ENCODE measurements at places on chromosomes 6 and 20.

DNA sequence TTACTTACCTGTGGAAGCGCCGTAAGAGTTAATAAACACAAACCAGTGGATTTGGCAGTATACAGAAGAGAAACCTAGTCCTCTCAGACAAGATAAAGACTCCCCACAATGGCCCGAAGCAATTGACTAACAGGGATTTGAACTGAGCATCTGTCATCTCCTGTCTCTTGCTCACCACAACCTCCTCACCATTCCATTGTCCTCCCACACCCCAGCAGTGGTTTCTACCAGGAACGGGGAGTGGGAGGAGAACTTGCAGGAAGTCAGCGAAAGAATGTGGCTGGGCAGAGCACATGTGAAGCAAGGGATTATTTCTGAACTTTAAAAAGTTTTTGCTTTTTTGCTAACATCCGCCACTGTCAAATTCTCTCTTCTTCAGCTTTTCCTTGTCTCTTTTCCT, 24.6 kb upstream of the TAAR1 start:
- DNase-seq, result no peak

DNA sequence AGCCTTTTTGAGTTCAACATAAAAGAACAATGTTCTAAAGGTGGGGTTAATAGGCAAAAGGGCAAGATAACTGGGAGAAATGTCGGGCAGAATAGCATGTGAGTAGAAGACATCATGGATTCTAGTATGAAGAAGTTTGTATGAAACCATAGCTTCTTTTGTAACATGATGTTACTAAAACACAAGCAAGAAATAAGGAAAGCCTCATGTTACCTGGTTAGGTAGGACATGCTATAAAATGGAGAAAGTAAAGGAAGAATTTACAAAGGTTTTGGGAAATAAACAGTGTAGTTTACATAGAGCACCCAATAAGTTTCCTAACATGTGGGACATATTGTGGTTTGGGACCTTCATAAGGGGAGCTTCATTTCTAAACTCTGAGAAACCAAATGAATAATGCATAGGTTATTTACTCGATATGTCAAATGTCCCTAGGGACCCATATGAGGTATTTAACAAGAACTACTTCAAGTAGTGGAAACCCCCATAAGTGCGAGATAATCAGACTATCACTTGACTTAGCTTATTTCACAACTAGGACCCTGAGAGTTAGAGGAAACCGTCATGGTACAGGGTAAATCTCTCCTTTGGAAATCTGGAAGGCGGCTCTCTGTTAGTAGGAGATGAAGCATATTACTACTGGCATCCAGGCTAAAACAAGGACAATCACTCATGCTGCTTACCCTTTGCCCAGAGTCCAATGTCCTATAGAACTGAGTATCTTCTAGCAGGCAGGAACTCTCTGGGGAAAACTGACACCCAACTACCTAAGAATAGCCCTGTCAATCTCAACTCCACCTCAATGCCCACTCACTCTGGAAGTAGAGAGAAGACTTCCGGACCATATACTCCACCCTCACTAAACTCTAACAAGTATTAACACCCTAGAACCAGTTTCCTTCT, 57.5 kb downstream of the ILRUN start:
- no peak for DNase-seq

- no peak for DNase-seq
Measured at GRCh38 chr6:3748208-3749066, 3.1 kb downstream of the PXDC1 start.

GRCh38 chr6:124022641-124023040, 219.0 kb downstream of the NKAIN2 start:
- no peak for DNase-seq

DNA sequence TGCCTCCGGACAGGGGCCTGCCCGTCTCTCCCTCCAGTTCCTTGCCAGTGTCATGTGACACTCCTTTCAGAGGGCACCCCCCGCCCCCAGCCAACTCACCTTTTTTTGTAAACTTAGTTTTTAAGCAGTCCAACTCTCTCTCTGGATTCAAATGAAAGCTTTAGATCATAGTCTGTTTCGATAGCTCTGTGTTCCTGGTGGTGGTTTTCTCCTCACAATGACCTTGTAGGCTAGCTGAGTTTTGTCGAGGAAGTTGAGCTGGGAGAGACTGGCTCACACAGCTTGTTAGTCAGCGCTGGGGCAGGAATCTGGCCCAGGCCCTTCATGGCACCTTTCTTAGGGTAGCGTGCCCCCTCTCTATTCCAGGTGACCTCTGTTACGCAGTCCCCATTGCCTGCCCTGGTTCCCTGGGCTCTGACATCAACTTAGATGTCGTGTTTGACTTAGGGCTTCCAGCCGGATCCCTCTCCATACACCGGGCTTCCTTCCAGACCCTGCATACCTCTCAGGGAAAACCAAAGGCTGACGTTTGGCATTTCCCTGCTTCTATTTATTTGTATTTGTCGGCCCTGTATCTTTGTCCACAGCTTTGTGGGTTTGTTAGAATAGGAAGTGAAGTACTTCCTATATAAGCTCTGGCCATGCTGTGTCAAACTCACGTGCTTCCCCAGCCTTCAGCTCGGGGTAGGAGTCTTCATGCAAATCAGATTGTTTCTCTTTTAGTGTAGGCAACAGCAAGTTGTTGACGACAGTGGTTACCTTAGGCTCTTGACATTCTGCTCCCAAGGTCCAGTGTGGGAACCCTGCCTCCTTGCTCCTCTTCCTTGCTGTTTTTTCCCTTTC, 12.7 kb downstream of the IGF2R start:
- DNase-seq, result no peak

- DNase-seq, result no peak
Measured at GRCh38 chr20:24309596-24309995, 159.8 kb upstream of the SYNDIG1 start.
